ENCODE measurements at places on chromosomes 2 and 18. TPM values are rescaled to one million over a fixed set of nuclear protein-coding genes. Genes with fewer than 3 reads are reported as not detected.

The DAW1 gene
- polyA plus RNA-seq, result 0.24 TPM

The CTLA4 gene
- not detected for polyA plus RNA-seq

The SLC9A2 gene
- polyA plus RNA-seq, result 0.03 TPM

The FAP gene
- not detected for polyA plus RNA-seq

The HOXD13 gene
- polyA plus RNA-seq, result not detected

The CXCR1 gene
- not detected for polyA plus RNA-seq

The MTCL1 gene
- polyA plus RNA-seq, result 16.6 TPM

GRCh38 chr18:28804512-28805202, 627.7 kb upstream of the CDH2 start:
- DNase-seq, result no peak

- no peak for DNase-seq
These were observed 156.5 kb downstream of the ACTR3 start for GRCh38 chr2:114046373-114046772.

DNA sequence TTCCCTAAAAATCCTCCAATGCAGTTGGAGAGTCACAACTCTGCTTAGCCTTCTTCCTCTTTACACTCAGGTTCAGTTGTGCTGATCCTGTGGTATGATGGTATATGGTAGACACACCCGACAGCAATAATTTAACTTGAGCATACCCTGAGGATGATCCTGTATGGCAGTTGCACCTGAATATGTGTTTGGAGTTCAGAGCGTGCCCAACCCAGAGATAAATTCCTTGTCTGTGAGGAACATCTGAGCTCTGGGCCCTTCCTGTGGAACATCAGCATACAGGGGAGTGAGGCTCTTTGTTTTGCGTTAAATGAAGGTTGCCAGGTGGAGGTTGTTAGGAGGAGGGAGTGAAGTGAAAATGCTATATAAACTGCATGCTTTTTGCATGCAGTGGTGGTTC, 187.7 kb downstream of the MYO3B start:
- DNase-seq, result no peak

GRCh38 chr2:46818819-46819218, 96.8 kb downstream of the MCFD2 start:
- DNase-seq, result no peak
